ENCODE measurements at places on chromosomes 3 and 15. TPM values are rescaled to one million over a fixed set of nuclear protein-coding genes. Genes with fewer than 3 reads are reported as not detected.

DNA sequence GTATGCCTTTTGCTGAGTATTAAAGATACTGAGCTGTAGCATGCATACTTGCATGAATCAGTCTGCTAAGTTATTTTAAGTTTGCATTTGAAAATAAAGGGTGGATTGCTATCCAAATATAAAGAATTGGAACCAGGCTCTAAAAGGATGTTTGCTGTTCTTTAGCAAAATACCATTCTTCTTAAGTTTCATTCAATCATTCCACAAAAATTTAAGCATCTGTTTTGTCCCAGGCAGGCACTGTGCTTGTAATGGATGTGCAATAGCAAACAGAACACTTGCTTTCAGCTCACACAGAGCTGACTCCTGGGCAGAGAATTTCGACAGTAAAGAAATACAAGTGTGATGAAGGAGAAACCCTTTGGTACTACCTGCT, 151.1 kb downstream of the PGPEP1L start:
- peaks cover 50% of the 10 kb centered on the region for H3K4me1 ChIP-seq
- no peak overlapping the region for H3K27ac ChIP-seq
- no peak overlapping the region for H3K4me3 ChIP-seq
- H3K36me3 ChIP-seq, result no peaks in the 10 kb centered on the region
- DNase-seq, result no peak

DNA sequence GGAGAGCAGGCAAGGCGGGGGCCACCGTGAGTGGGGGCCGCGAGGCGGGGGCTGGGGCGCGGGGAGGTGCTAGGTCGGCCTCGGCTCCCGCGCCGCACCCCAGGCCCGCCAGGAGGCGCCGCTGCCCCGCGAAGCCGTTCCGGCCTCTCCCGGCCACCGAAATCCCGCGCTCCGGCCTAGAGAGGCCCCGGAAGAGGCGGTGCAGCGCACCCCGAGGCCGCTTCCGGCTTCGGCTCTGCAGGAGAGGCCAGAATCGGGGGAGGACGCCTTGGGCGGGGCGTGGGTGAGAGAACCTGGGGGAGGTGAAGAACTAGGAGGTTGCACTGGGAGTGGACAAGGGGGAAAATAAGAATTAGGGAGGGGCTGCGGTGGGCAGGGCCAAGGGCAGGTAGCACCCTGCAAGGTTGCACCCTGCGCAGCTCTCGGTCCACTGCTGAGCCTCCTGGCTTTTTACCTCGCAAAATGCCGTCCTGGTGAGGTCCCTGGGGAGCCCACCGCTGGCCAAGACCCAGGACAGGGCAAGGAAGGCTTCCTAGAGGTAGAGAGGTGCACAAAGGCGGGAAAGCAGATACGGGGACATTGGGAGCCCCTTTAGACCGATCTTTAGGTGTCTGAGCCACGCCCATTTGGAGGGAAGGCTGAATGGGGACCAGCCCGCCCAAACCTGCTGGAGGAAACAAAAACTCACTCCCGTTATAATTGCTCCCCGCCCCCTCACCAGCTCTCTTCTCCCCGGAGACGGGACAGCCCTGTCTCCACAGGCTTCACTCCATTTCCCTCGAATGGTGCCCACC, 8.4 kb upstream of the GNAI2 start:
- H3K4me1 ChIP-seq, result peaks cover 6% of the 10 kb centered on the region
- H3K27ac ChIP-seq, result peak overlapping the region; percentile 78
- H3K4me3 ChIP-seq, result peak overlapping the region; percentile 72

- no peak overlapping the region for H3K4me3 ChIP-seq
- no peaks in the 10 kb centered on the region for H3K36me3 ChIP-seq
- no peaks in the 10 kb centered on the region for H3K27me3 ChIP-seq
Observed at GRCh38 chr3:24202071-24202470, 257.0 kb downstream of the NR1D2 start.

- H3K4me3 ChIP-seq, result no peak overlapping the region
- no peaks in the 10 kb centered on the region for H3K36me3 ChIP-seq
- no peak overlapping the region for H3K27ac ChIP-seq
- peaks cover 23% of the 10 kb centered on the region for H3K4me1 ChIP-seq
Observed at GRCh38 chr3:155416500-155417118, 123.1 kb upstream of the STRIT1 start.

- no peaks in the 10 kb centered on the region for H3K4me1 ChIP-seq
- H3K27me3 ChIP-seq, result no peaks in the 10 kb centered on the region
- no peaks in the 10 kb centered on the region for H3K36me3 ChIP-seq
- no peak overlapping the region for H3K4me3 ChIP-seq
- no peak overlapping the region for H3K27ac ChIP-seq
Observed at GRCh38 chr3:46680298-46680826, 13.1 kb downstream of the ALS2CL start.

DNA sequence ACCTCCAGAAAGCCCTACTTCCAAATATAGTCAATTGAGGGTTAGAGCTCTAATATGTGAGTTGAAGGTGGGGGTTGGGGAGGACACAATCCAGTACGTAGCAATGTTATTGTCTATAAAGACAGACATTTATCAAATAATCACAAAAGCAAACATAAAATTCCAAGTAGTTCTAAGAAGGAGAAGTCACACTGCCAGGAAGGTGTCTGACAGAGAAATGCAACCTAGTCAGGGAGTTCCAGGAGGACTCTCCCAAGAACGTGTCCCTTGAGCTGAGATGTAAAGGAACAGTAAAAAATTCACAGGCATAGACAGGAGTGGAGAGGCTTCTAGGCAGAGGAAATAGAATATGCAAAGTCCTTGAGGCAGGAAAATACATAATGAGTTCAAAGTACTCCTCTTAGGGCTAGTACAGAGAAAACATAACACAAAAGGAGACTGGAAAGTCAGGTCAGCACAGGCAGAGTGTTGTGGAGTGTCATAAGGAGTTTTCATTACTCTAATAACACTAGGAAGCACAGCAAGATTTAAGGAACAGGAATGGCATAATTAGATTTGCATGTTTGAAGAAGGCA, 277.6 kb upstream of the STT3B start:
- no peaks in the 10 kb centered on the region for H3K27me3 ChIP-seq
- no peak for DNase-seq
- no peak overlapping the region for H3K4me3 ChIP-seq
- no peaks in the 10 kb centered on the region for H3K36me3 ChIP-seq
- H3K27ac ChIP-seq, result peak overlapping the region; percentile 82
- peaks cover 29% of the 10 kb centered on the region for H3K4me1 ChIP-seq

DNA sequence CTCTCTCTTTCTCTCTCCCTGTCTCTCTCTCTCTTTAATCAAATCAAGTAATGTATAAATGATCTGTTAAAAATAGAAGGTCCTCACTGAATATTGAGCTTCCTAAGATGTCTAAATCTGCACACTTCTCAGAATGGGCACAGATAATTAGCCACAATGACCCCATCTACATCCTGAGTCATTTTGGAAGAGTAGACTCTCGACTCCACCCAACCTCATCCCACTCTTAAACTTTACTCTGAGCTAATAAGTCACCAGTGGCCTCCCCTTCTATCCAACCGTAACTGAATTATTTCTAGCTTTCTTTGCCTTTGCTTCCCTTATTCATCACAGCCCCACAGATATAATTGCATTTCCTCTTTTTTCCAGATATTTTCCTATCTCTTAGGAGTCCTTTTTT, 326.5 kb upstream of the ZNF717 start:
- no peak for DNase-seq
- H3K4me1 ChIP-seq, result no peaks in the 10 kb centered on the region
- no peaks in the 10 kb centered on the region for H3K36me3 ChIP-seq
- H3K27me3 ChIP-seq, result no peaks in the 10 kb centered on the region
- no peak overlapping the region for H3K4me3 ChIP-seq

DNA sequence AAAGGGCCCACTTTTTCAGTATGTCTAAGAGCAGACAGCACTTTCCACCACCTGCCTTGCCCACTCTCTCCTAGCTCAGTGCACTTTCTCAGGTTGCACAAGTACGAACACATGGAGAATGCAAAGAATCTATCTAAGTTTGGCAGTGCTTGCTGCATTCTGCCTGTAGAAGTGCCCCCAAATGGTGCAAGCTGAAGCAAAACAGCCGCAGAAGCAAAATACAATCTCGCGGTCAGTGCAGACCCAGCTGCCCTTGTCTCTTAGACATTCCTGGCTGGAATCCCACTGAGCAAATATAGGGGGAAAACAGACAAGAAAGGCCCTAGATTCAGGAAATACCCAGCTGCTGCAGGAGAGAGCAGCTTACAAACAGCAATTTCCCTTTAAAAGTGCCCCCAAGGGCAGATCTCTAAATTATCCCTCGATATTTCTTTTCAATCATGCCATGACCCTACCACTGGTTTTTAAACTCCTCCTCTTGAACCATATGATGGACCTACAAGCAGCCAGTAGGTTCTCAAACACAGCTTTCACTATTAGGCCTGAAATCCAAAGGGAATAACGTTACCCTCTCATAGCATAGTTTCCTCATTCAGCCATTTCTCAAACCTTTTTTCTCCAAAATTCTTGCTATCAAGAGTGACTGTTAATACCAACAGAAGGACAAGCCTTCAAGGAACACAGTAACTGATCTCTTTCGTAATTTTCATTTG, 67.0 kb downstream of the TNIK start:
- no peaks in the 10 kb centered on the region for H3K36me3 ChIP-seq
- no peaks in the 10 kb centered on the region for H3K27me3 ChIP-seq
- no peak overlapping the region for H3K4me3 ChIP-seq
- DNase-seq, result no peak

DNA sequence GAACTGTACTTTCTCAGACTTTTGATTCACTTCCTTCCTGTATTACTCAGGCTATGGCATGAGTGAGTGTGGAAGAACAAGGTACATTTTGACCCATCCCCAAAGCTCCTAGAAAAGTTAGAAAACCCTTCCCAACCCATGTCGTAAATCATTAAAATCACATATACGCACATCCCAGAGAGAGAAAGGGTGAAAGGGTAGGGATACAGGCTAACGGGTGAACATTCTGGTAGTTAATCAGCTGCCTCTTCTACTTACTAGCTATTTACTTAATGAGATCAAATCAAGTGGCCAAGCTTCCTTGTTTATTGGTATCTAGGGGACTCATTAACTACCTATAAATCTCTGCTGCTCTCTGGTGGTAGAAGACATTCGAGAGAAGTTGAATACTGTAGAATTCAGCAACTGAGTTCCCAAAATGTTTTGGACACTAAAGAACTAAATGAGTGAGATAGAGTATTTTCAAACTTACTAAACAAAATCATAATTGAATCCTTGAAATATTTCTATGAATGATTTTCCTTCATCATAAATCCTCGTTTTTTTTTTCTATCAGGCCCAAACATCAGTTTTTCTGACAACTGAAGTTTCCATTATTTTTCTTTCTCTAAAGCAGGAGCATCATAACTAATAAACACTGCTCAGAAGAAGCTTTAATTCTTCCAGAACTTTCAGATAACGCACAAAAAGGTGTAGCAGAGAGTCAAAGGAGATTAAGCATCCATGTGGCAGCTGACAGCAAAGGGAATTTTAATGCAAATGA, 124.2 kb downstream of the IMPG2 start:
- no peak overlapping the region for H3K27ac ChIP-seq
- H3K27me3 ChIP-seq, result no peaks in the 10 kb centered on the region
- H3K36me3 ChIP-seq, result no peaks in the 10 kb centered on the region
- no peak for DNase-seq

GRCh38 chr3:24937228-24937627, 442.6 kb upstream of the THRB start:
- no peaks in the 10 kb centered on the region for H3K4me1 ChIP-seq
- H3K27ac ChIP-seq, result no peak overlapping the region
- no peak overlapping the region for H3K4me3 ChIP-seq
- DNase-seq, result no peak
- no peaks in the 10 kb centered on the region for H3K36me3 ChIP-seq

DNA sequence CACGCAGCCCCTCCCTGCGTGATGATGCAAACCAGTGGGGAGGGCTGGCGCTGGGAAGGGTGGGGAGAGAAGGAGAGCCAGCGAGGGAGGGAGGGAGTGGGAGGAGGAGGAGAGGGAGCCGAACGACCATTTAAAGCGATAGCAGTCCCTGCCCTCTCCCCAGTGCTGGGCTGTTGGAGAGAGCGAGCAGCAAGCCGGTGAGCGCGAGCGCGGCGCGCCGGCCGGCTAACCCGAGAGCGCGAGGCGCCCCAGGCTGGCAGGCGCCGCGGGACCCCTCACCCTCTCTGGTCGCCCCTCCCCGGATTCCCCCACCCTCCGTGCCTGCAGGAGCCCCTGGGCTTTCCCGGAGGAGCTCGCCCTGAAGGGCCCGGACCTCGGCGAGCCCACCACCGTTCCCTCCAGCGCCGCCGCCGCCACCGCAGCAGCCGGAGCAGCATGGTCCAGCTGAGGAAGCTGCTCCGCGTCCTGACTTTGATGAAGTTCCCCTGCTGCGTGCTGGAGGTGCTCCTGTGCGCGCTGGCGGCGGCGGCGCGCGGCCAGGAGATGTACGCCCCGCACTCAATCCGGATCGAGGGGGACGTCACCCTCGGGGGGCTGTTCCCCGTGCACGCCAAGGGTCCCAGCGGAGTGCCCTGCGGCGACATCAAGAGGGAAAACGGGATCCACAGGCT, at the start of gene GRM7:
Gene GRM7, plus strand, starts transcription at position 162 of the 671 bp plus-strand sequence.
- H3K27me3 ChIP-seq, result no peaks in the 10 kb centered on the region
- no peak within 1 kb of the TSS for H3K27ac ChIP-seq
- no peak within 1 kb of the TSS for H3K4me3 ChIP-seq
- H3K36me3 ChIP-seq, result no peaks in the 10 kb centered on the region

- no peak for DNase-seq
- no peaks in the 10 kb centered on the region for H3K4me1 ChIP-seq
- no peaks in the 10 kb centered on the region for H3K36me3 ChIP-seq
- no peaks in the 10 kb centered on the region for H3K27me3 ChIP-seq
- H3K27ac ChIP-seq, result no peak overlapping the region
Observed at GRCh38 chr15:78681281-78682003, 40.4 kb upstream of the CHRNB4 start.

GRCh38 chr15:58748852-58749531, 515 bp downstream of the ADAM10 start:
- H3K27me3 ChIP-seq, result no peaks in the 10 kb centered on the region
- H3K36me3 ChIP-seq, result no peaks in the 10 kb centered on the region
- H3K27ac ChIP-seq, result peak overlapping the region; percentile 89
- H3K4me1 ChIP-seq, result peaks cover 25% of the 10 kb centered on the region
- peak; percentile 61 for DNase-seq
- peak overlapping the region; percentile 98 for H3K4me3 ChIP-seq

- no peak overlapping the region for H3K27ac ChIP-seq
- no peak for DNase-seq
- no peaks in the 10 kb centered on the region for H3K36me3 ChIP-seq
- H3K4me3 ChIP-seq, result no peak overlapping the region
- H3K4me1 ChIP-seq, result no peaks in the 10 kb centered on the region
Observed at GRCh38 chr3:115428841-115429240, 194.5 kb upstream of the GAP43 start.

RARRES1 gene
- 7.6 TPM for total RNA-seq

SSUH2 gene
- 7.6 TPM for total RNA-seq

LARP6 gene
- 19.7 TPM for total RNA-seq

CTDSPL2 gene
- 55.9 TPM for total RNA-seq

HES1 gene
- 128 TPM for total RNA-seq
